ENCODE measurements at places on chromosomes 16 and 17.

DNA sequence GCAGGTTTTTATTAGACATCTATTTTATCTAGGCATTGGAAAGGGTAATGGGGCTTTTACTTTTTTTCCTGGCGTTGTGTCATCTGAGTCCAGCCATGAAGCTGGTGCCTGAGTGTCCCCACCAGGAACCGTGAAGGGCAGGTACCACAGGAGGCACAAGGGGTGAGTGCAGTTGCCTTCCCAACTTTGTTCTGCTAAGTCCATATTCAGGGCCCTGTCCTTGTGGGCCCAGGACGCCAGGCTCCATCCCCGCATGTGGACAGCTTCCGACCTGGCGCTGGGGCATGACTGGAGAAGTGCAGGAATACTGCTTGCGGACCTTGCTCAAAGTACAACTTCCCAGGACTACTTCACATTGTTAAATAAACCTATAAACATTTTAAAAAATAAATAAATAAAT is 60.6 kb downstream of the KPNA2 start:
- no peak for DNase-seq

DNA sequence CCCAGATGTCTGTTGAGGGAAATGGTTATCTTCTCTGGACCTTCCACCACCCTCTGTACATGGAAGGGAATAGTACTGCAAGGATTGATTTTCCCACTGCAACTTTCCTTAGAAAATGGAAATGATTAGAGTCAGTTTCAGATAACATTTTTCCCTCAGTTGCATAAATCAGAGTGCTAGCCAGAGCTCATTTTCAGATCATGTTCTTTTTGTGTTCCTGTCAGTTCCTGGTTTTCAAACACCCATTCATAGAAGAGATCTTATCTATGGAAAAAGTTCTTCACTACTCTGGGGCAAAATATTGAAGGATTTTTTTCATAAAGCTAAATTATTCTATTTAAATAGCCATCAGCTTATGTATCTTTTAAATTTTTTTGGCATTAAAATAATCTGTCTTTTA is 11.7 kb upstream of the COX10 start:
- no peak for DNase-seq

- DNase-seq = no peak
Measured at GRCh38 chr16:20612551-20613480, 36.6 kb upstream of the ACSM2B start.

DNA sequence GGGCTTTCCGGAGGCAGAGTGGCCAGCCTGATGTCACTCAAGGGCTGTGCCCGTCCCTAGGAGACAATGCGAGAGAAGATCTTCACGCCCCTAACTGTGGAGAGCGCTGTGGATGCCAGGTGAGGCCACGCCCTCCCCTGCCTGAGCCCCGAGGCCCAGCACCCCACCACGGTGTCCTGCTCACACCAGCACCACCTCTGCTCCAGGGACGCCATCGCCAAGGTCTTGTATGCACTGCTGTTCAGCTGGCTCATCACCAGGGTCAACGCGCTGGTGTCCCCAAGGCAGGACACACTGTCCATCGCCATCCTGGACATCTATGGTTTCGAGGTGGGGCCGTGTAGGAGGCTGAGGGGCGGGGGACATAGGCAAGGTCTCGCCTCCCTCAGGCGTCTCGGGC is 27.8 kb downstream of the MYO15A start:
- DNase-seq = no peak

GRCh38 chr16:46894036-46894672 is 10.0 kb downstream of the GPT2 start:
- no peak for DNase-seq

DNA sequence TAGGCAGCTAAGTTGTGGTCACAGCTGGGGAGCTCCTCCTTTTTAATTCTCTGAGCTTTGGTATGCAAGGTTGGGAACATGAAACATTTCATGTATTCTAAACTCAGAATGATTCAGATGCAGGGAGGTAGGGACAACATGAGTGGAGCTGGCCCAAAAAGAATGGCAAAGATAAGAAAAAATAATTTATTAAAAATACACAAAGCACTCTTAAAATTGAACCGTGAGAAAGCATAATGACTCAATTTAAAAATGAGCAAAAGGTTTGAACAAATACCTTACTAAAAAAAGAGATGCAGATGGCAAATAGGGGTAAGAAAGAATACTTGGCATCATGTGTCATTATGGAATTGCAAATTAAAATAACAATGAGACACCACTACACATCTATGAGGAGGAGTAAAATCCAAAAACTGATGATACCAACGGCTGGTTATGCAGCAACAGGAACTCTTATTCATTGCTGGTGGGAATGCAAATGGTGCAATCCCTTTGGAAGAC is 175.6 kb upstream of the IRX3 start:
- no peak for DNase-seq

Measured in cortex of kidney (tissue), 1 donor.